ENCODE measurements at places on chromosomes 5 and 9.

DNA sequence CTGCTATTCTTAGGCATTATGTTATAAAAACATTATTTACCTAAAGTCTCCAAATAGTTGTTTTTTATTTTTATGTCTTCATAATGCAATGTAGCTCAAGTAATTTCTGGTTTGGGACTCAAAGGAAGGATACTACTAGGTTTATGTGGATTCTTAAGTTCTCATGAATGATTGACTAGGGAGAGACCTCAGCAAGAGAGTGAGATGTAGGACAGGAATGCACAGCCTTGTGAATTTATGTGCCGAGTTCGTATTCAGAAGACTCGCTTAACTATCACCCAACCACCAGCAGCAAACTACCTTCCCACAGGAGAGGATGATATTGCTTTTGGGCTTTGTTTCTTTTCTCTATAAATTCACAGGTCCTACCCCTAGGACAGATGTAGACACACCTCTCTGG, 282.9 kb downstream of the ARHGEF28 start:
- DNase-seq, result no peak

- DNase-seq, result no peak
Observed at GRCh38 chr9:20042128-20042711, 253.4 kb upstream of the SLC24A2 start.

DNA sequence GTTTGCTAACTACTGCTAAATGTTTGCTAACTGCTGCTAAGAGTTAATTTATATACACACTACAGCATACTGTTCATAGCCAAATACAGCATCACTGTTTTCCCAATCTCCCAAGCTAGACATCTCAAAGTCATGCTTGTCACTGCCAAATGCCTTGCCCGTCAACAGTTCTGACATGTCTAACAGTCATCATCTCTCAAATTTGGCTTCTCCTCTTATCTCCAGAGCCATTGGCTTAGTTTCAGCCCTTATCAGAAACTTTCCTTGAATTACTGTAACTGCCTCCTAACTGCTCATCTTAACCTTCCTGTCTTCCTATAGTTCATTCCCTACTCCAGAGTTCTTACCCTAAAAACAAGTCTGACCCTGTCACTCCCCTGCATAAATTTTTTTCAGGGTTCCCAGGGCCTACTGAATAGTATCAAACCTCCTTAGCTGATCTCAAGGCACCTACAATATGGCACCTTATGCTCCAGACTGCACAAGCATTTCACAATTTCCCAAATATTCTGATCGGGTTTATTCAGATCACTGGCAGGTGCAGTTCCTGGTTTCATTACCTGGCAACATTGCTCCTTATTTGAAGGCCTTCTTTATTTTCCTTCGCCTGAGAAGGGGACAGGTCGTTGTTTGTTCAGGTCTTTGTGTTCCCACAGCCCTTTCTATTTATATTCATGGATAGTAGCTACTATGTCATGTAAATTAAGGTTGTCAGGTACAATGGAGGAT, 55.9 kb upstream of the ANKRD55 start:
- no peak for DNase-seq

DNA sequence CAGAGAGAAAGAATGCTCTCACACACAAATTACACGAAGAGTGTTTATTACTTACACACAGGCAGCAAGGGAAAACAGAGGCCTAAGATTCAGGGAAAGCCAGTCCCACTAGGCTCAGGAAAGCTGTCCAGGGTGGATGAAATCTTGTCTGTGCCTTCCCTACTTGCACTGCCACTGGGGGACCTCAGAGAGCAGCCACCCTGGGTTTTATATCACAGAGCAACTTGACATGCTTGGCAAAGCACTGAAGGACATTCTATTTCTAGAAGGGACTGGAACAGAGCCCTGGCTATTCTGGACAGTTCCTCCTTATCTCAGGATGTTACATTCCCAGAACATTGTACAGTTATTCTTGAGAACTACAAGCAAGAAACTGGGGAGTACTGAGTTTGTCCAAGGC, 7.5 kb upstream of the PRSS3 start:
- no peak for DNase-seq

- no peak for DNase-seq
Observed at GRCh38 chr9:132879457-132880323, 992 bp downstream of the SPACA9 start.

- DNase-seq, result no peak
Observed at GRCh38 chr9:69940674-69941073, 103.0 kb upstream of the MAMDC2 start.

DNA sequence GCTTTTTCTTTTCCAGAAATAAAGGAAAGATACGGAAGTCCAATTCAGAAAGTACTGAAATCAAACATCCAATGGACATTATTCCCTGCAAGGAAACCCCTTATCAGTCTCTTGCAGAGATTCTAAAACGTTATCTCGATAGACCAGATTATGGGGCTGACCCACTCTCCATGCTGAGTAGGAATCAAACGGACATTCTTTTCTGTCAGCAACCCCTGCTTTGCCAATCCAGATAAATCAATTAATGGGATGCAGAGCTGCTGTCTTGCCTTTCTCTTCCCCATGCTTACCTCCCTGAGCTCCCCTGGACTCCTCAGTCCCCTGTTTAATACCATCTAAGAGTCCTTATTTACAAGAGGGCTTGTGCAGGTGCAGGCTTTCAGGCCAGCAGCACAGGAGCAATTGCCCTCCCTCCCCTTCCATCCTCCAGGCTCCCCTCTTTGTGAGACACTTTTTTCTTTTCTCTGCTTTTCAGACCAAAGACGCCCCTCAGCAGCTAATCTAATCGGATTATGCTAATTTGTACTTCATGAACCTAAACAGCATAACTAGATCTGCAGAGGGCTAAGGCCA, 14.2 kb downstream of the TAL2 start:
- no peak for DNase-seq

GRCh38 chr9:115141612-115142011, 23.7 kb upstream of the TNC start:
- DNase-seq, result no peak

DNA sequence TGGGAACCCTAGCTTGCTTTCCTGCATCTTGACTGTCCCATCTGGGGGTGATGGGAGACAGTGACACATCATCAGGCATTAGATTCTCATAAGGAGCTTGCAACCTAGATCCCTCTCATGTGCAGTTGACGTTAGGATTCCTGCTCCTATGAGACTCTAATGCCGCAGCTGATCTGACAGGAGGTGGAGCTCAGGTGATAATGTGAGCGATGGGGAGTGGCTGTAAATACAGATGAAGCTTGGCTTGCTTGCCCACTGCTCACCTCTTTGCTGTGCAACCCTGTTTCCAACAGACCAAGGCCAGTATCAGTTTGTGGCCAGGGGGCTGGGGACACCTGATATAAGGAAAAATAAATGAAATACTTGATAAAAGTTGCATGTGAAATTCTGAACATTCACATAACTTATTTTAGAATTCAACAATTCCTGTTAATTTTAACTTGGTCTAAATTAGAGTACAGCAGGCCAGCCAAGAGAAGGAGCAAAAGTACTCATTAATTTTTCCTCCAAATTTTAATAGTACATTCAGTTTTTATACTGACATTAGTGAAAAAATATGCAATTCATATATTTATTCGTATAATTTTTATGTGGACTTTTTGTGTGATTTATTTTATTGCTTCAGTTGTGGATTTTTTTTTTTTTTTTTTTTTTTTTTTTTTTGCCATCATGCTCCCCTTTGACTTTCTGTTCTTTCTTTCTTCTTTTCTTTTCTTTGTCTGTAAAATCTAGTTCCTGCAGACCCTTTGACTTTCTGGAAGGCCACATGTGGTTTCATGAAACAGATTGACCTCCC, 11.4 kb downstream of the PAM start:
- no peak for DNase-seq

DNA sequence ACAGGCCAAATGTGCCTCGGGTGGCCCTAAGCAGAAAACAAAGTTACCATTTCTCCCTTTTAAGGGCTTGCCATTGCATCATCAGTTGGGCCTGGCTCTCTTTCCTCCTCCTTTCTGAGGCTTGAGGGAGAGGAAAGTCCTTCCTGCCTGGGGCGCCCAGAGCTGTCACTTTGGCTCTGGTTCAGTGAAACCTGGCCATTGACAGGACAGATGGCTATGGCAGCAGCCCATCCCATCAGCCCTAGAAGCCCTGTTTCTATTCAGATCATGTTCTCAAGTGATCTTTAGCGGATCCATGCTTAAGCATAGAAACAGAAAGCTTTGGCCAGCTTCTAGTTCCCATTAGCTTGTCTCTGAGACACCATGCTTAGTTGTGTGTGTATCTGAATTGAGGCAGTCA, 293.4 kb downstream of the YTHDC2 start:
- DNase-seq, result no peak

DNA sequence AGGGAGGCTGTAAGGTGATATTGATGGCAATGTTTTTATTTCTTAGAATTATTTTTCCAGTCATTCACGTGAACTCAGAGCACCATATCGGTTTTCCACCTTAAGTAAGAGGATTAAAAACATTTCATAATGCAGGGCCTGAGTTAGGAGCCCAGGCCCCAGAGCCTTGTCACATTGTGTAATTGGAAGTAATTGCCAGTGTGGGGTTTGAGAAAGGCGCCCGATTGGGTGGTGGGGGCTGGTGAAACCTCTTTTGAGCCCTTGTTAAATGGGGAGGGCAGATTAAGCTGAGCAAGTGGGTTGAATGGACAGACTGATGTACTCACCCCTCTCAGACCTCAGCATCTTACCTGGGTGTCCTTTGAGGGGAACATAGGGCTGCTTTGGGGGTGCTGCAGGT, 116.7 kb upstream of the PITX1 start:
- DNase-seq, result no peak

DNA sequence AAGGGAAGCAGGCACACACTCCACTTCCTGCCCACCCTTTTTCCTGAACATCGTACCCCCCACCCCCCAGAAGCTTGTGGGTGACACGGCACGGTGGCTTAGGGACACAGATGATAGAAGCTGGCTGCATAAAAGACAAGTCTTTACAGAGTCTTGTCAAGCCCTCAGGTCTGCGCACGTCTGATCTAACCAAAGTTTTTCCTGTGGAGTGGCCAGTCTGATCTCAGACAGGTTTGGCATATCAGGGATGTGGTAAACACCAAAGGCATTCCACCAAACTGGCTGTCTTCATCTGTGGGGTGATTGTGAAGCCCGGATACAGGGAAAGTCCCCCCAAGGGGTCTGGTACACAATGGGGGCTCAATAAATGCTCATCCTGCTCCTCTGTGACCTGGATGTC, 50.0 kb downstream of the CRB2 start:
- no peak for DNase-seq

DNA sequence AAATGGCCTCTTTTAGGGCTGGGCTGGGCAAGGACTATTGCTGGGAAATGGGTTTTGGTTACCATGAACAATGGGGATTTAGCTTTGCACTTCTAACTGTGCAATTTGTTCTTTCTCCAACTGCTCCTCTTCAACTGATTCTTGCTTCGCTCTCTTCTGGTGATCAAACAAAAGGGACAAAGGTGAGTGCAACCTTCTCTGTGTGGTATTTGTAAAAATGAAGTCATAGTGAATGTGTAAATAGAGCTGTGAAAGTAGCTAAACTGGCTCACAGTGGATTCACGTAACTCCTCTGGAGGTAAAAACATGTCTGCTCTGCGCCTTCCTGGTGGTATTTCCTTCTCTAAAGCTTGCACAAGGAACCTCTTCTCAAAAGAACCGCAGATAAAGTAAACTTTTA, 20.9 kb upstream of the SPINK14 start:
- DNase-seq, result no peak

DNA sequence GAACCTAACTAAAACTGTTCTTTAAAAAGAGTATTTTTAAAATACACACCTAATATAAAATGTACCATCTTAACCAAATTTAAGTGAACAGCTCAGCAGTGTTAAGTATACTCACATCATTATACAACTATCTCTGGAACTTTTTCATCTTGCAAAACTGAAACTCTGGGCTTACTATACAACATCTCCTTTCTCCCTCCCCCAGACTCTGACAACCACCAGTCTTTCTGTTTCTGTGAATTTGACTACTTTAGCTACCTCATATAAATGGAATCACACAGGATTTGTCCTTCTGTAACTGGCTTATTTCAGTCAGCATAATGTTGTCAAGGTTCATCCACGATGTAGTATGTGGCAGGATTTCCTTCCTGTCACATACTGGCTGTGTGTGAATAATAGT, 93.5 kb downstream of the FOXD1 start:
- DNase-seq, result no peak

DNA sequence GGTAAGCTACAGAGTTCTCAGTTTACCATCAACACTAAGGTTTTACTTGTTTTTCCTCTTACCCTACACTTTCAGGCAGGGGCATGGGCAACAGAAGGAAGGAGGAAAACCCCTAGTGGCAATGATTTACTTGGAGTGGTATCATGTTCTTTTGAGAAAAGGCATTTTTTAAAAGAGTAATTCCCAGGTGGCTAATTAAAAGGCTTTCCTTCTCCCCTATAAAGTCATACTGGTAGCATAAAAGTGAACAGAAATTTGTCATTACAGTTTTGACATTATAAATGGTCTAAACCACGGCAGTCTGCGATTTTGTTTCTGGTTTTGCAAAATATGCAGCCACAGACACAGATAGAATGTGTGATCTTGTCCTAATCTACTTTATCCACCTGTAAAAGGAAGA, 30.9 kb upstream of the OR2K2 start:
- DNase-seq, result no peak

DNA sequence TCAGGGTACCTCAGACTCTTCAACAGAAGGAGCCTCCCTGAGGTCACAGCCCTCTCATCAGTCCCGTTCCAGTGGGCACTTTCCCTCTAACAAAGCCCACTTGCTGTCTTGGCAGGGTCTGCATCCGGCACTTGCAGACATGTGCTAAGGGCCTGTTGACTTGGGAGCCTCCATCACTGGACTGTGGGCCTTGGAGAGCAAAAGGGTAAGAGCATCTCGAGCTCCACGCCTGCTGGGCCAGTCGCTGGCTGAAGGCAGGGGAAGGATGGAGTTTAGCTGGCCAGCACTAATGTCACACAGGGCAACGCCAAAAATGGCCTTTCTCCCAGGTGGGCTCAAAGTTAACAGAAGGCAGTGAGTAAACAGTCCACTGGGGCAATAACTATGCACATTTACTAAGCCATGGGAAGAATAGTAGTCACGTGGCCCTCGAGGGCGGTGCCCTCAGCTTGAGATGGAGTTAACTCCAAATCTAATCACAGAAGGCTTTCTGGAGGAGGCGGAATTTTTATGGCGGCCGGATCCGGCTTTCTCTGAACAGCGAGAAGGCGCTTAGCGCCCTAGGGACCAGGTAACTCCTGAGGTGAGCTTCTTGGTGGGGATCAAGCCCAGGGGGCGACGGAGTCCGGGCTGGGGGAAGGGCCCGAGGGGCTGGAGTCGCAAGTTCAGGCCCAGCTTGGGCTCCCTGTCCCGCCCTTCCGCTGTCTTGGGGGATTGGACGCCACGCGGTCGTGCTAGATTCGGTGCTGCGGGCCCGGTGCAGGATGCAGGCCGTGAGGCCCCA, 2.0 kb upstream of the NSD1 start:
- no peak for DNase-seq

DNA sequence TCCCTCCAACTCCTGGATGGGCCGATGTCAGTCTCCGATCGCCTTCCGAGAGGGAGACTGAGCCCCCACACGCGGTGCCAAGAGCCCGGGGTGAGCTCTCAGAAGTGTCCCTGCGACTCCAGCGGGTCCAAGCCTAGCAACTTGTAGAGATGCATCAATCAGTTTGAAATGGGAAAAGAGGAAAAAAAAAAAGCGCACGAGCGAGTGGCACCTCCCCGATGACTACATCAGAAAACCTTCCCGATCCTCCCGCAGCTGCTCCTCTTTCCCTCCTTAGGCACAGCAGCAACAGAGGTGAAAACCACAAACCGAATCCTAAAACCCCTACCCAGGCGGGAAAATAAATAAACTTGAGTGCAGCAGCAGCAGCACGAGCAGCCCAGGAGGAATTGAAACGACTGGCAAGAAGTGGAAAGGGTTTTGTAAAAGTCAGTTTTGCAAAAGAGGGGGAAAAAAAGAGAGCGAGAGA, 1.0 kb upstream of the EFNA5 start:
- no peak for DNase-seq

Measured in activated CD4-positive, alpha-beta T cell treated with anti-CD3 and anti-CD28 coated beads for 1 hour (primary cell).